ENCODE measurements at places on chromosomes 5 and 9.
A peak's percentile ranks its signal among the peaks of the same experiment; 100 is the strongest.

DNA sequence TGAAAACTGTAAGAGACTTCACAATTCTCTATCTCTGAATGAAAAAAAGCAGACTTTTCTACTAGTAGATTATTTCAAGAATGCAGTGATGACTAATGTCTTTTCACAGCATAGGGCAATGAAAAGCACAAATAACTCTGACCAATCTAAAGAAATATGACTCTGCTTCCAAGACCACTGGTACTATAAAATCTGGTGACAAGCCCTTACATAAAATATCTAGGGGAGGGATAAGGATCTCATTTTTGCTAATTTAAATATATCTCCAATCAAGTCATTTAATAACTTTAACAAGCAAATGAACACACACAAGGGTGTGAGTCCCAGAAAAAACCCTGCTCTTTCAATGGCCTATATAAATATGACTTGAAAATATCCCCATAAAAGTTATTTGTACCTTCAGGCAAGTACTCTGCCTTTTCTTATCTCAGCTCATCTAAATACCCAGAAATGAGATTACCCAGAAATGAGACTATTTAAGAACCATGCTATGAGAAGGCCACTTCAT lies 105.2 kb downstream of the GNAQ start:
- H3K4me3 ChIP-seq, result no peak overlapping the region
- H3K36me3 ChIP-seq, result no peaks in the 10 kb centered on the region
- H3K4me1 ChIP-seq, result peaks cover 58% of the 10 kb centered on the region
- no peak for DNase-seq
- H3K27me3 ChIP-seq, result no peaks in the 10 kb centered on the region

DNA sequence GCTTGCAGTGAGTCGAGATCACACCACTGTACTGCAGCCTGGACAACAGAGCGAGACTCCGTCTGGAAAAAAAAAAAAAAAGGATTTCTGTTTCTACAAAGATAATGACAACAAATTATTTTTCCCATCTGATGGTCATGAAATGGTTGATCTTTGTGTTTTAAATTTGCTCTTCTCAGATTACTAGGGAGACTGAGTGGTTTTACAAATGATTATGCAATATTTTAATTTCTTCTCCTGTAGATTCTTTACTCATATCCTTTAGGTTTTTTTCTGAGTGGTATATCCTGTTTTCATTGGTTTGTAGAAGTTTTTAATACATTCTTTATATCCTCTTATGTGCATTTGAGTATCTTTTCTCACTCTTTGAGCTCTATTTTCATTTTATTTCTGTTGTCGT lies 20.6 kb upstream of the AUH start:
- H3K4me1 ChIP-seq, result no peaks in the 10 kb centered on the region
- no peaks in the 10 kb centered on the region for H3K27me3 ChIP-seq
- H3K36me3 ChIP-seq, result no peaks in the 10 kb centered on the region
- H3K4me3 ChIP-seq, result no peak overlapping the region
- no peak overlapping the region for H3K27ac ChIP-seq

- H3K36me3 ChIP-seq, result no peaks in the 10 kb centered on the region
- no peak for DNase-seq
- H3K27ac ChIP-seq, result no peak overlapping the region
- no peak overlapping the region for H3K4me3 ChIP-seq
- H3K4me1 ChIP-seq, result peaks cover 15% of the 10 kb centered on the region
Measured at GRCh38 chr9:134530724-134531123, 110.9 kb upstream of the COL5A1 start.

DNA sequence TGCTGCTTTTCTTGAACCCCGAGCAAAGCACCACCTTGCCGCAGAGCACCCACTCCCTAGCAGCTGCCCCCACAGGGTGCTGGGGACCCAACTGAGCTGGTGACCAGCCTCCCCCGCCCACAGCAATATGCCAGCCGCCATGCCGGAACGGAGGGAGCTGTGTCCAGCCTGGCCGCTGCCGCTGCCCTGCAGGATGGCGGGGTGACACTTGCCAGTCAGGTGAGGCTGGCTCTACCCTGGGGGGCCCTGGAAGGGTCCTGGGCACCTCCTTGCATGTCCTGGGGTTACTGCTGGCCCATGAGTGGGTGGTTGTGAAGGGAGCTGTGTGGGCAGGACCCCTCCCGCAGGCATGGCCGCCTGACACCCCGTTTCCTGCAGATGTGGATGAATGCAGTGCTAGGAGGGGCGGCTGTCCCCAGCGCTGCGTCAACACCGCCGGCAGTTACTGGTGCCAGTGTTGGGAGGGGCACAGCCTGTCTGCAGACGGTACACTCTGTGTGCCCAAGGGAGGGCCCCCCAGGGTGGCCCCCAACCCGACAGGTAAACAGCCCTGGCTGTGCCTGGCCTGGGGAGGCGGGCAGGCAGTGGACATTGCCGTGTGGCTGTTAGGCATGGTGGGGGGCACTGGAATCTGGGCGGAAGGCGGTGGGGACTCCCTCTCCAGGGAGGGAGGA lies 7.2 kb downstream of the EGFL7 start:
- peak overlapping the region; percentile 53 for H3K4me3 ChIP-seq
- H3K27me3 ChIP-seq, result peaks cover 5% of the 10 kb centered on the region
- DNase-seq, result no peak

DNA sequence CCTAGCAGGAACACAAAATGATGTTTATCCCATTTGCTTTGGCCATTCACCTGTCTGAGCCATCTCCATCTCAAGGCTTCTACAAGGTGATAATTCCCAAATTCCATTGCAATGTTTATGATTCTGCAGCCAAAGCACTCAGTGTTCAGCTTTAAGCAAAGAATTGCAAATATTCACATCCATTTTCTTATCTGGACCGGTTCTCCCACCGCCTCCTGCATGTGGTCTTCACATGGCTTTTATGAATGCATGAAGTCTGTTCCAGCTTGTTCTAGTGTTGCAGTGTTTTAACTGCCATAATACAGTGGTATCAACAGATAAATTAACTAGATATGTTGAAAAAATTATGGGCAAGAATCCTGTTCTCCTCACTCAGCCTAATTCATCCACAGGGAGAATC lies 443.0 kb upstream of the KLF4 start:
- peak; percentile 39 for DNase-seq
- no peaks in the 10 kb centered on the region for H3K4me1 ChIP-seq
- H3K27ac ChIP-seq, result no peak overlapping the region
- H3K4me3 ChIP-seq, result no peak overlapping the region
- no peaks in the 10 kb centered on the region for H3K27me3 ChIP-seq

Measured in esophagus muscularis mucosa (tissue), 4 donors.